Glomerular endothelial cell (primary cell): ENCODE measurements at places on chromosomes 16 and 17. TPM values are rescaled to one million over a fixed set of nuclear protein-coding genes. Genes with fewer than 3 reads are reported as not detected.

- DNase-seq: no peak
Measured at GRCh38 chr17:40314584-40314956, 5.6 kb downstream of the RARA start.

DNA sequence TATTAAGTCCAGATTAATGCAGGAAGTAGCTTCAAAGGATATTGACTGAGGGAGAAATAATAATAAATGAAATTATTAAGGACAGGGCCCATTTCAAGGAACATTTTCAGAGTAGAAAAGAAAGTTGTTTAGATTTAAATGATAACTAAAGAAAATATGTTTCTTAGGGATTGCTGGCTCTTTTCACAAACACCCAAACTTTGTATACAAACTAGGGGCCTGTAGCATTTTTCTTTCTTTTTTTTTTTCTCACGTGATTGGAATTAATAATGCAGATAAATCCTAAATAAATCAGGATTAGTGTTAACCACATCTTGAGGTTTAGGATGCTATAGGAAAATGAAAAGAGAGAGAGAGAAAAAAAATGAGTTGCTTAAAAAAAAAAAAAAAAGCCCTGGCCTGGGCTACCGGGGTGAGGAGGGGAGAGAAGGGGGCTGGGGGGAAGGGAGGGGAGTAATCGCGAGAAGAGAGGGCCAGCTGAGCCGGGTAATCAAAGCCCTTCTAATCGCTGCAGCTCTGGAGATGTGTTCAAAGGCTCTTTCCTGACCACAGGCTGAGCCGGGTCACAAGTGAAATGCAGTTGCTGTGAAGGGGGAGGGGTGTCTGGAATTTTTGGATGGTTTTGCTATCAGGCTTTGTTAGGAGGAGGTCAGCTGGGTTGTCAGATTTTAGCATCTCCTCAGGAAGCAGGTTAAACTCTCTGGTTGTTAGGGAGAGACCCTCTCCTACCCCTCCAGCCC, 104.6 kb upstream of the ZFHX3 start:
- no peak for DNase-seq

DNA sequence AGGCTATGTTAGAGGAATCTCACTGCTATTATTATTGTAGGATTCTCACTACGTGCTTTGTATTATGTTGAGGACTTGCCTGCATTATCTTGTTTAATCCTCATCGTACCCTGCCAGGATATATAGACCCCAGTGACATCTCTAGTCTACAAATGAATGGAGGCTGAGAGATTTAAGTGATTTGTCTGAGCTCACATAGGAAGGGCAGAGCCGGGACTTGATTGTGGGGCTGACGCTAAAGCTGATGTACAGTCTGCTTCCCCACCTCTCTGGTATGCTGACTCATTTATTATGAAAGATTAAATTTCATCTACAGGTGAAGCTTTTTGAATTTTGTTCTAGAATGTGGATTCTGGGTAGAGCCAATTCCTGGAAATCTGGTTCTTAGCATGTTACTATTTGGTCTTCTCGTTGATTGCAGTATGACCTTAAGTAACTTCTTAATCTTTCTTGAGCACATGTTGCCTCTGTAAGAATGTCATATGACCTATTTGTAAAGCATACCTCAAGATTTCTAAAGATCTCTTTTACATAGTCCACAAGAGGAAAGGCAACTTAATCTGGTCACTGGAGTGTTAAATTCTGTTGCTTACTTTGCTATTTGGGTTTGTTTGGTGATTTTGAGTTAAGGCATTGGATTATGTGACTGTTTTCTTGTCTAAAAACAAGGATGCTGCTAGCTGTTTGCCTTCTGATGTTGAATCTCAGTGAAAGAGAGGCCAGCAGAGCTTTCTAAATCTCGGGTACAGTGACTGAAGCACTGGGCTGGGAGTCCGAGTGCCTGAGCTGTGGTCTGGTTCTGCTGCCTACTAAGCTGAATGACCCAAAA, 12.4 kb downstream of the METTL9 start:
- no peak for DNase-seq

- no peak for DNase-seq
Measured at GRCh38 chr17:10739386-10739785, 9.6 kb upstream of the TMEM220 start.

FBXO39 gene
- 0.29 and 0.58 TPM in 2 replicates for total RNA-seq

ENO3 gene
- total RNA-seq: 0.15 and 2.6 TPM in 2 replicates

SPN gene
- total RNA-seq: not detected in 2 replicates

SLC5A11 gene
- total RNA-seq: 0.29 TPM in 1 of 2 replicates, not detected in the other

ESRP2 gene
- total RNA-seq: 0.29 and 2.9 TPM in 2 replicates

UBALD1 gene
- 9.9 and 19.7 TPM in 2 replicates for total RNA-seq
